ENCODE measurements at places on chromosomes 11 and 22. TPM values are rescaled to one million over a fixed set of nuclear protein-coding genes. Genes with fewer than 3 reads are reported as not detected.

GRCh38 chr11:14980854-14981253 is 8.7 kb upstream of the CALCA start:
- no peak for DNase-seq

C11orf86 gene
- polyA plus RNA-seq, result not detected

DNA sequence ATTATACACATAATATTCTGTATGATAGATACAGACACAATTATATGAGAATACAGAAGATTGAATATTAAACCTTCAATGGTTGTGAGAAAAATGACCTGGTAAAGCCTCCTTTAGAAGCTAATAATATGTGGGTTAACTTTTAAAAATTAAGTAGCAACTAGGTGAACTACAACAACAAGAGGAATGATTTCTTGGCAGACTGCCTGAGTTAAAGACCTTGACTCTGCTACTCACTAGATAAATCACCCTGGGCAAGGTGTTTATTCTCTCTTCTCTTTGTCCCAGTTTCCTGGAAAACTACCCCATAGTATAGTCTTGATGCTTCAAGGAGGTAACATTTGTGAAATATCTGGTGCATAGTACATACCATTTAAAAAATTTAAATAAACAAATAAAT is 519.6 kb upstream of the TENM4 start:
- DNase-seq, result no peak

GRCh38 chr11:44029507-44029845 is 18.3 kb upstream of the ACCSL start:
- DNase-seq, result no peak

DNA sequence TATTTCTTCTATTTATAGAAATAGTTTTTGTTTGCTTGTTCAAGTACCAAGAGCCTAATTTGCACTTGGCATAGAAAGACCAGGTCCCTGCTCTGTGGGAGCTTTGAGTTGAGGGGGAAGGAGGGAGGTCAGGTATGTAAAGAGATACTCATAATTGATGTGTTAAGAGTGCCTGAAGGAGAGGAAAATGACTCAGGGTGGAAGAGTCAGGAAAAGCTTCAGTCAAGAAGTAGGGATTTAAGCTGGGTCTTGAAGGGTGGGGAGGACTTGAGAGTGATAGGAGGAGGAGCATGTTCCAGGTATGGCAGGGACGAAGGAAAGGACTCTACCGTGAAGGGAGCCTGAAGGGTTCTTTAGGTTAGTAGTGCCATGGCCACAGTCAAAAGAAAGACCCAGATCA is 9.0 kb downstream of the RBX1 start:
- DNase-seq, result no peak

GRCh38 chr22:39375646-39376045 is 23.9 kb upstream of the TAB1 start:
- no peak for DNase-seq

DNA sequence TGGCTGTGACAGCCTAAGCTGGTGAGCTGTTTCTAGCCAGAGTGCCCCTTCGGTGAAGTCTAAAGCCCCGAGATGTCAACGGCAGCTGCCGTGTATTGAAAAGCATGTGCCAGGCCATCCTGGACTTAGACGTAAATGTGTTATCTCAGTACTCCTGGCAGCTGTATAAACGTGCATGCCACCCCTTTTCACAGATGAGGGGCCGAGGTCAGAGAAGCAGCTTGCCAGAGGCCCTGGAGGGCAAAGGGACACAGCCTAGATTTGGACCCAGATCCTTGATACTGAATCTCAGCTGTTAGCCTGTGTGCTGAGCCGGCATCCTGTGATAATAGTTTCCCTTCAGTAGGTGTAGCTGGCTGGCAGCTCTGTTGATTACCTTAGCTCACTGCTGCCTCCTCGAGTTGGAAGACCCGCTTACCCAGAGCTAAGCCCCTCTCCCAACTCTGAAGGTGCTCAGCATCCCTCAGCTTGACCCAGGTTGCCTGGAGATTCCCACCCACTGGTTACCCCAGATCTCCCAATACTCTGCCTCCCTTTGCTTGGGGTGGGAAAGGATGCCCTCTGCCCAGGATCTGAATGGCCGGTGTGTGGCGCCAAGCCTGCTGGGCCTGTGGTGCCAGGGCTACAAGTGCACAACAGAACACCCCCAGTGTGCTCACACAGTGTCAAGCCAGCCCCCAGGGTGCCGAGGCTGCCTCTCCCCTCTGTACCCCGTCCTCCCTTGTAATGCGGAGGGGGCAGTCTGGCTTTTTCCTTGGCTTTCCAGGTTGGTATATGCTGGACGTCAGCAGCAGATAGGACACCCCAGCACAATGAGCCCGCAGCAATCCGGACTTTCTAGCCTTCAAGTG is 59.8 kb upstream of the WNT7B start:
- no peak for DNase-seq

DNA sequence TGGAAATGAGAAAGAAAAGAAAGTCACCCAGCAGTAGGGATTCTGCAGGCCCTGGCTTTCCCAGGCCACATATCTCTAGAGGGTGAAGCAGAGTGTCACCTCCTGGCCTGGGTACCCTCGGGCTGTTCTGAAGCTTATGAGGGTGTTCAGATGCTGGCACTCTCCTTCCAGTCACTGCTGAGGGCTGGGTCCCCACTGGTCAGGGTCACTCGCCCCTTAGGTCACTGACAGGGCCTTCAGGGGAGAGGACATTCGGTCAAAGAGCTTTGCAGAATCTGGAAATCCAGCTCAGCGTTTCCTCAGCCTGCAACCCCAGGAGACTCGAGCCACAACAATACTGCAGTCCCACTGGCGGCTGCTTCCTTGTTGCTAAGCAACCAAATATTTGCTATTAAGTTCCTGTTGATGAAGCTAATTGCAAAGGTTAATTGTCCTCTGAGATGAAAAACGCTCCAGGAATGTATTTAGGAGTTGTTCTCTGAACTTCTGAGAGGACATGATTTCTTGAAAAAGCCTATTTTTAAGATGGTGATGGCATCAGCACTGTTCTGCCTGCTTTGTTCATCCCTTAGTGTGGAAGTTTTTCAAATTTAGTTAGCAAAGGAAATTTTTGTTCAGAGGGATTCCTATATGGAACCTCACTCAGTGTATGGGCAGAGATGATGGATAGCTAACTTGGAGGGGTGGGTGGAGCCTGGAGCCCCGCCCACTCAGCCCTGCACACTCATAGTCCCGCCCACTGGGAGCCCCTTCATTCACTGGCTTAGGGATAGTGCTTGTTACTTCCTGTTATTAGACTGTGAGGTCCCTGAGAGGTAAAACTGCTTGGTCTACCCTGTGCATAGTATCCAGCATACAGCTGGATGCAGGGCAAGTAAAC is 109.2 kb downstream of the CSNK2A3 start:
- DNase-seq, result peak; percentile 64

GRCh38 chr22:48309836-48310235 is 1517.8 kb downstream of the BRD1 start:
- DNase-seq, result peak; percentile 36

GRCh38 chr11:100632941-100633452 is 54.1 kb upstream of the ARHGAP42 start:
- no peak for DNase-seq

DNA sequence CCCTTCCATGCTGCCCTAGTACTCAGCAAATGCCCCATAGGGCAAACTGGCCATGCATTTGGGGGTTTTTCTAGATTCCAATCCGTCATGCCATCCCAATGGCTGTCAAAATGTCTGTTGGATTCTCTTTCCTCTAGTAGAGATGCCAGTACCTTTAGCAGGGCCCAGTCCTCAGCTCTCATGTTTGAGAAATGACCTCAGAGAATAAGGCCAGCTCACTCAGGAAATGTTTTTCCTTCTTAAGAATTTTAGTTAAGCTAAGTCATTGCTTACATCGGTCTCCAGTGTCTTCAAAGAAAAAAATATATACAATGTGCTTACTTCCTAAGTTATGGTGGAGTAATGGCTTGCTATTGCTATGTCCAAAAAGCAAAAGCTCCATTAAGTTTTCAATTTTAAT is 14.1 kb upstream of the ALKBH3 start:
- DNase-seq, result no peak

ALKBH8 gene
- 10.9 TPM for polyA plus RNA-seq

DNA sequence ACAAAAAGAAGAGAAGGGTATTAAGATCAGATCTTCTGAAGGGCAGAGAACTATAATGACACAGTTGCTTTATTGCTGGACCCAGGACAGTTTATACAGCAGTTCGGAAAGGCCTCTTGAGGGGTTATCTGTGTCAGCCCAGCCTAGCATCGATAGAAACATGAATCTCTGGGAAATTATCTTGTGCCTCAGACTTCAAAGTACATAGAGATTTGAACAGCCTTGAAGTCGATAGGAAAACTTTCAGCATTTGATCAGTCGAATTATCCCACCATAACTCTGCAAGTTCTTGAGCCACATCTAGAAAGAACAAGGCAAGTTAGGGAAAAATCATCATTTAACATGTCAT is 2.5 kb upstream of the LMO2 start:
- no peak for DNase-seq

APOBEC3B gene
- polyA plus RNA-seq, result 7.6 TPM

GRCh38 chr11:106821826-106822225 is 196.4 kb downstream of the GUCY1A2 start:
- DNase-seq, result no peak

DNA sequence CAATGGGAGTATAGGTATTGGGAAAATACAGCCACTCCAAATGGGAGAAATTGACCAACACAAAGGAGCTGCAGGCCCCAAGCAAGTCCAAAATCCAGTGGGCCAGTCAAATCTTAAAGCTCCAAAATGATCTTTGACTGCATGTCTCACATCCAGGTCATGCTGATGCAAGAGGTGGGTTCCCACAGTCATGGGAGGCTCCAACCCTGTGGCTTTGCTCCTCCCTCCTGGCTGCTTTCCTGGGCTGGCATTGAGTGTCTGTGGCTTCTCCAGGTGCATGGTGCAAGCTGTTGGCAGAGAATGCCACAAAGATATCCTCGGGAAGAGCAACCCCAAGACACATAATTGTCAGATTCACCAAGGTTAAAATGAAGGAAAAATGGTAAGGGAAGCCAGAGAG is 80.8 kb downstream of the IGLL5 start:
- no peak for DNase-seq

CATSPER1 gene
- polyA plus RNA-seq, result not detected

UPK3A gene
- polyA plus RNA-seq, result 0.65 TPM

OR2AT4 gene
- 0.03 TPM for polyA plus RNA-seq

DNA sequence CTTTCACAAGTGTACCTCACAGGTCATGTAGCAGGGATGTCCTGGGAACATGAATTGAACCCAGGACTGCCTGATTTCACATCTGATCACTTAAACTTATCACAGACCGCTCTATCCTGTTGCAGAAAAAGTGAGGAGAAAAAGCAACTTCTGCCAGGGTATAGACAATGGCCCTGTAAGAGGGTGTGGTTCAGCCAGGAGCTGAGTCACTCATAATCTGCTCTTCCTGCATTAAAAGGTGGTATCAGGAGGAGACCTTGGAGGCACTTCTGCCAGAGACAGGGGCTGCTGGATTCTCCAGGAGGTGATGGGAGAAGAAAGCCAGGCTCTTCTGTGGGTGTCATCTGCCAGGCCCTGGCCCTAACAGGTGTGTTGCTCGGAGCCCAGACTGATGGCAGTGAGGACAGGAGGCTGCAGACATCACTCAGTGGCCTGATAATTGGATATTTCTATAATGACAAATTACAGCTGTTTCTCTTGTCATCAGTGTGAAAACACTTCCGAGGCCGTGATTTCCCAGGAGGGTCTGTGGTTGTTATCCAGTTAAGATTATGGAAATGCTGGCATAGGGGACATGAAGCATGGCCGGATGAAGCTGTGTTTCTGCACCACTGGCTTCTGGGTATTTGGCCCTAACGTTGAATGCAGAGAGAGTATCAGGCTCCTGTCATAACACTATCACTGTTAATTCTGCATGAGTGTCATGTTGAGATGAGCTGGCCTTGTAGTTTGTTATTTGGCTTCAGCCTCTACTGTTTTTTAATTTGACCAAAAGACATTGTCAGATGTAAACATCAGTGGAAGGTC is 125.1 kb upstream of the ZBED5 start:
- no peak for DNase-seq

SLC22A8 gene
- polyA plus RNA-seq, result 54.6 TPM

MFNG gene
- polyA plus RNA-seq, result 10.4 TPM
